ENCODE measurements at places on chromosomes 1 and 21.

DNA sequence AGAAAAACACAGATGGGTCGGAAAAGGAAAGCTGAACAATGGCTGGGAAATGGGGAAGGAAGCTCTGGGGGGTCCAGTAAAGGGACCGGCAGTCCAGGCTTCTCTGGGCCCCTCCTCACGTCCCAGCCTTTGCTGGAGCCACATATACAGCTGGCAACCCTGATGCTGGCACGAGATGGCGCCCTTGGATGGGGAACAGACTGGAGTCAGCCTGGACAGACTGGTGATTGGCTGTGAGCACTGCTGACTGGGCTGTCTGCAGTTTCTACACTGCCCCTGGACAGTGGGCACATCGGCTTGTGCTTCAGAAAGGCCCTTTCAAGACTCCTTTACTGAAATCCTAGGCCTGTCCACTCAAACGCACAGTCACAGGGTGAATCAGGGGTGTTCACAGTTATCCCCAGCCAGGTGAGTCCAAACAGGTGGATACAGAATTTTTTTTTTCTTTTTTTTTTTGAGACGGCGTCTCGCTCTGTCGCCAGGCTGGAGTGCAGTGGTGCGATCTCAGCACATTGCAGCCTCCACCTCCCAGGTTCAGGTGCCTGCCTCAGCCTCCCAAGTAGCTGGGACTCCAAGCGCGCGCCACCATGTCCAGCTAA lies 31.1 kb upstream of the ZBTB40 start:
- no peaks in the 10 kb centered on the region for H3K4me1 ChIP-seq
- no peak overlapping the region for H3K4me3 ChIP-seq
- H3K27me3 ChIP-seq, result peaks cover 28% of the 10 kb centered on the region
- no peak overlapping the region for H3K27ac ChIP-seq

GRCh38 chr1:59986516-59987310 lies 60.1 kb upstream of the CYP2J2 start:
- no peaks in the 10 kb centered on the region for H3K4me1 ChIP-seq
- no peaks in the 10 kb centered on the region for H3K27me3 ChIP-seq
- H3K36me3 ChIP-seq, result no peaks in the 10 kb centered on the region
- no peak overlapping the region for H3K4me3 ChIP-seq

GRCh38 chr1:17572264-17572985 lies 32.9 kb downstream of the ARHGEF10L start:
- H3K27ac ChIP-seq, result no peak overlapping the region
- no peak overlapping the region for H3K4me3 ChIP-seq
- DNase-seq, result no peak

DNA sequence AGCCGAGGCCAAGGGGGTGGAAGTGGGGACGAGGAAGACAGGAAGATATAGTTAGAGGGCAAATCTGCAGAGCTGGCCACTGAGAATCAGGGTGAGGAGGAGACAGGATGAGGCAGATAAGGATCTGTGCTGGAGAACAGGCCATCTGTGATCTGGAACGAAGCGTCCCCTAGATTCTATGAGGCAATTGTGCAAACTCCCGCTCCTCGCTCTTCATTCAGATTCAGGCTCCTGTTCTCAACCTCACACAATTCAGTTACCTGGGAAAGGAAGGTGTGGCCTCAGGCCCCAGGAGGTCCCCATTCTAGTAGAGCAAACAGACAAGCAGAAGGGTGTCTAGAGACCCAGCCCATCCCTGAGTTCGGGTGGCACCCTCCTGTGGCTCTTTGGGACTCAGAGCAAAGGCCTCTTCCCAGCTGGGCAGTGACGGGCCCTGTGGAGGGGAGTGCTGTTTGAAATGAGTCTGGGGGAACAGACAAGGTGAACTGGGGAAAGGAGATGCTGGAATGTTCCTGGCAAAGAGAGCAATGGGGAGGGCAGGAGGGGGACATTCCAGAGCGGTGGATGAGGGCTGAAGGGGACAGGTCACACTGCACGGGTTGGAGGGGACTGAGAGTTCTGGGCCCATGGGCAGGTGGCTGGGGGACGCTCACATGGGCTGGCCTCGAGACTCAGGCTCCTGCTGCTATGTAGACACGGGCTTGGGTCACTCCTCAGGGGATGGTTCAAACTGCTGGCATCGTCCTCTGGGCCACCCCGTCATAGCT lies 39.9 kb upstream of the AJAP1 start:
- no peak overlapping the region for H3K27ac ChIP-seq
- H3K4me1 ChIP-seq, result no peaks in the 10 kb centered on the region
- H3K27me3 ChIP-seq, result no peaks in the 10 kb centered on the region
- H3K4me3 ChIP-seq, result no peak overlapping the region

GRCh38 chr1:219427403-219427802 lies 185.5 kb downstream of the ZC3H11B start:
- H3K4me3 ChIP-seq, result no peak overlapping the region
- no peak for DNase-seq
- H3K27ac ChIP-seq, result no peak overlapping the region

DNA sequence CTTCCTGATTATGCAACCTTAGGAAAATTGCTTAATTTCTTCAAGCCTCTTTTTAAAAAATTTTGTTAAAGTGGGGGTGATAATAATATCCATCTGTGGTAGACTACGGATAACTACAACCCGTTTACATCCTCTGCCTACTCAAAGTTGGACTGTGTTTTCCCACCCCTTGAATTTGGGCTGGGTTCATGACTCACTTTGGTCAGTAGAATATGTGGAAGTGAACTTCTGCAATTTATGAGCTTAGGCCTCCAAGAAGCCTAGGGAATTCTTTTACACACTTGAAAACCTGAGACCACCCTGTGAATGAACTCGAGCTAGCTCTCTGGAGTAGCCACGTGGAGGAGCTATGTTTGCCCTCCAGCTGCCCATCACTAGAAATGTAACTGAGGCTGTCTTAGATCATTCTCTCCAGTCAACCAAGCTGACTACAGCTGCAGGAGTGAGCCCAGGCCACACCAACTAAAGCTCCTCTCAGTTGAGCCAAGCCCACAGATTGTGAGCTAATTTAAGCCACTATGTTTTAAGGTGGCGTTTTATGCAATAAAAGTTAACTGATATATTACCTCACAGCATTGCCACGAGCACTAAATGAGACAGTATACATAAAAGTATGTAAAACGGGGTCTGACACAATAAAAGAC lies 29.6 kb upstream of the CACHD1 start:
- H3K4me3 ChIP-seq, result no peak overlapping the region
- H3K36me3 ChIP-seq, result no peaks in the 10 kb centered on the region
- H3K4me1 ChIP-seq, result no peaks in the 10 kb centered on the region
- H3K27me3 ChIP-seq, result no peaks in the 10 kb centered on the region
- no peak for DNase-seq
- no peak overlapping the region for H3K27ac ChIP-seq

GRCh38 chr1:34648501-34648900 lies 106.3 kb upstream of the GJB5 start:
- H3K36me3 ChIP-seq, result no peaks in the 10 kb centered on the region
- peaks cover 4% of the 10 kb centered on the region for H3K27me3 ChIP-seq
- DNase-seq, result no peak
- no peak overlapping the region for H3K4me3 ChIP-seq
- no peaks in the 10 kb centered on the region for H3K4me1 ChIP-seq

All from T-helper 2 cell treated with Interferon-gamma antibody and Interleukin-4, amounts not matched to agents 5 μg/mL and 100 μg/mL, for 36 hours (primary cell).